ENCODE measurements at places on chromosomes 11 and 22. TPM values are rescaled to one million over a fixed set of nuclear protein-coding genes. Genes with fewer than 3 reads are reported as not detected.

The OR52I1 gene
- not detected for total RNA-seq

The PICK1 gene
- total RNA-seq = 15.2 TPM

The CHRM1 gene
- total RNA-seq = not detected

The SCARF2 gene
- 42.2 TPM for total RNA-seq

The ZDHHC24 gene
- total RNA-seq = 25.0 TPM

The MPZL2 gene
- not detected for total RNA-seq

The SPCS2 gene
- total RNA-seq = 25.9 TPM

The ZNF70 gene
- 3.2 TPM for total RNA-seq

The PLEKHA7 gene
- 0.51 TPM for total RNA-seq

The TSSK2 gene
- total RNA-seq = not detected
